ENCODE measurements at places on chromosomes 1 and 21.

DNA sequence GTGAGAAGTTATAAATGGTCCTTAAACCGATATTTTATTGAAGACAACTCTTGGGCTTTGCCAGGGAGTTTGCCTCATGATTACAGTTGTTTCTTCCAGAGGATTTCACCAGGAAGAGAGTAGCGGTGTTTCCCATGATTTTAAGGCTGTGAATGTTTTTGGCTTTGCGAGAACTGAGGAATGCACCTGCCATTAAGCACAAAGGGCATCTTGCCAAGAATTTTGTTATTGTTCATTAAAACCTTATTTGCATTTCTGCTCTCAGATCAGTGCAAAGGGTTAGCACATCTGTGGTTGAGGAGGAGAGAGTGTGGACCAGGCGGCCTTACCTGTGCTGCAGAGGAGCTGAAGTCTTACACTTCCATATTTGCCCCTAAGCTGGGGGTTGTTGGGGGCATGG is 13.8 kb downstream of the CNIH3 start:
- DNase-seq = no peak

DNA sequence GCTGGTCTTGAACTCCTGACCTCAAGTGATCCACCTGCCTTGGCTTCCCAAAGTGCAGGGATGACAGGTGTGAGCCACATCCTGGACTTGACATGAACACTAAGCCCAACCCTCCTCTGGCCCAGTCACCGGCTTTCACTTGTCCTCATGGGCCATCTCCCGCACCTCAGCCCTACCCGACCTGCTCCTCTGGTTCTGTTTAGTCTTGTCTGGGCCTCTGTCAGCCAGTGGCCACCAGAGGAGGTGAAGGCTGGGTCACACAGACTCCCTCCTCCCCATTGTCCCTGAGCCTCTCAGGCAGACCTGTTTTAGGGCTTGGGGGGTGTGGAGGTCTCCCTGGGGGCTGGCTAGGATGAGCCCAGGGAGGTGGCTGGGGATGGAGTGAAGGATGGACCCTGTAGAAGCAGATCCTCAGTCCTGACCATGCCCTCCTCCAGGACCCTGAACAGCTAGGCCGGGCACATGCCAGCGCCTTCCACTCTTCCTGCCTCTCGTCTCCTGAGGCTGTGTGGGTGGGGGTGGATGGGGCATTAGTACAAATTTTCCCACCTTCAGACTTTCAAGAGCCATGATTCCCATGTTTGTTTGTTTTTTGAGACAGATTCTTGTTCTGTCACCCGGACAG is 26.1 kb upstream of the UMODL1 start:
- no peak for DNase-seq

DNA sequence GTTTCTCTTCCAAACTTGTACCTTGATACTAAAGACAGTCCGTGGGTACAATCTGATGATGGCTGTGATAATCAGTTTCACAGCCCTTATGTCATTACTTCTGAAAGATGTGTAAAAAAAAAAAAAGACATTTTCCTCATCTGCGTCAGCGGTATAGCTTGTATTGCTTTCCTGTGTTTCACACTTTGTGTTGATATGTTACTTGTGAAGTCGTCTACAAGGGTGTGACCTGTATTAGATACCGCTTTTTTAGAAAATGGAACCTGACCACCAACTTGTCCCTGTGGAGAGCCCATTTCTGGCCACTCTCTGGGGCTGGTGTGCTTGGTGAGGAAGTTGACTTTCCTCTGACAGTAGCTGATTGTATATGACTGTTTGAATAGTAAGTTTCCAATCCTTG is 50.5 kb downstream of the PEX14 start:
- DNase-seq = no peak

DNA sequence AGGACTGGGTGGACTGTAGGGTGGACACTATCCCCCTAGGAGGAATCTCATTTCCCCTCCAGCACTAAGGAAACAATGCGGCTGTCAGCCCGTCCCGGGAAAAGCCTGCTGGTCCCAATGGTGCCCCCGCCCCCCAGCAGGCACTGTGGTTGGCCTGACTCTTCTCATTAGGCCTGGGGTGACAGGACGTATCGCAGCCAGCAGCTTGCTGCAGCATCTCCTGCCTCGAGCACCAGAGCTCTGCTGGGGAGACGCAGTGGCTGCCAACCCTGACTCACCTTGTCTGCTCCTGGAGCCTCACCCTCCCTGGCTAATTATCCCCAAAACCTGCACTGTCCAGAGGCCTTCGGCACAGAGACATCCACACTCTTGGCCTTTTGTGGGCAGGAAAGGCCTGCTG is 115.1 kb upstream of the GJB5 start:
- no peak for DNase-seq

- DNase-seq = no peak
Measured at GRCh38 chr21:18155508-18156193, 89.0 kb upstream of the CHODL start.

GRCh38 chr1:145711213-145711651 is 4.1 kb upstream of the PDZK1 start:
- DNase-seq = no peak

- DNase-seq = no peak
Measured at GRCh38 chr1:8679395-8679800, 138.0 kb downstream of the RERE start.

- DNase-seq = no peak
Measured at GRCh38 chr21:41779659-41780058, 12.8 kb upstream of the RIPK4 start.

GRCh38 chr1:20367116-20367585 is 76.5 kb downstream of the VWA5B1 start:
- no peak for DNase-seq

DNA sequence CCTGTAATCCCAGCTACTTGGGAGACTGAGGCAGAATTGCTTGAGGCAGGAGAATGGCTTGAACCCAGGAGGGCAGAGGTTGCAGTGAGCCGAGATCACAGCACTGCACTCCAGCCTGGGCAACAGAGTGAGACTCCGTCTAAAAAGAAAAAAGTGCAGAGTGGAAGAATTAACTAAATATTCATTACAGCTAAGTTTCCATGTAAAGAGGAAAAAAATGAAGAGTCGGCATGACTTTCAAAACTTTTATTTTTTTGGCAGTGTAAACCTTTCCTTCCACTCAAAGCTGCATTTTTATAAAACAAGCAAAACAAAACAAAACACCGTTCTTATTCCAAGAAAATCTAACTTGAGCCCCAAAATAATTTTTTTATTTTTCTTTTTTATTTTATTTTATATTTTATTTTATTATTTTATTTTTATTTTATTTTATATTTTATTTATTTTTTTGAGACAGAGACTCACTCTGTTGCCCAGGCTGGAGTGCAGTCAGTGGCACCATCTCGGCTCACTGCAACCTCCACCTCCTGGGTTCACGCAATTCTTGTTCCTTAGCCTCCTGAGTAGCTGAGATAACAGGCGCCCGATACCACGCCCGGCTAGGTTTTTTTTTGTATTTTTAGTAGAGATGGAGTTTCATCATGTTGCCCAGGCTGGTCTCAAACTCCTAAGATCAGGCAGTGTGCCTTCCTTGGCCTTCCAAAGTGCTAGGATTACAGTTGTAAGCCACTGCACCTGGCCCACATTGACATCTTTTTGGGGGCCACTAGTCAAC is 62.9 kb downstream of the PACC1 start:
- no peak for DNase-seq

GRCh38 chr1:20732071-20732587 is 374 bp downstream of the SH2D5 start:
- DNase-seq = peak; percentile 72

DNA sequence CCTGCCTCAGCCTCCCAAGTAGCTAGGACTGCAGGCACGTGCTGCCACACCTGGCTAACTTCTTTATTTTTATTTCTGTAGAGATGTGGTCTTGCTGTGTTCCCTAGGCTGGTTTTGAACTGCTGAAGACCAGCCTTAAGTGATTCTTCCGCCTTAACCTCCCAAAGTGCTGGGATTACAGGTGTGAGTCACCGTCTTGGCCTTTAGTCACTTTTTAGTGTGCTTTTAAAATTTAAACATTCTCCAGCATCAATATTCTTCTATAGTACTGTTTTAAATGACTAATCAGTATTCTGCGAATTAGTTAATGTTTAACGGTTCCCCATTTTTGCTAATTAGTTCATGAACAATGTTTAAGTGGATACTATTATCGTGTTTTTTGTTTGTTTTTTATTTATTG is 60.6 kb downstream of the DYRK1A start:
- DNase-seq = no peak

DNA sequence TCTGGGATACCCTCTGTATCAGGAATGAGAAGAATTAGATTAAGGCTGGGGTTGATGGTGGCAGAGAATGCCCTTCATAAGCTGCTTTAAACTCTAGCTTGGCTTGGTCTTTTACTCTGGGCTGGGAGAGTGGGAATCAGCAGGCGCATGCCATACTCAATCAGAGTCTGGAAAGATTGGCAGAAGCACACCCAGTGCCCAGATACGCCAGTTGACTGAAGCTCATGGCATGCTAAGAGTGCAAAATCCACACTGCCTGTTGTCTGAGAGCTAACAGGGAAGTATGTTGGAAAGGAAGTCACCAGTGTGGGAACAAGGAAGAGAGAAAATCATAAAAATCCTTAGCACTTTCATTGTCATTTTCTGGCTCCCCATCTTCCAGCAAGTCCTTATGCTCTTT is 53.0 kb downstream of the HMCN1 start:
- DNase-seq = no peak

- DNase-seq = no peak
Measured at GRCh38 chr1:232635778-232636356, 5.9 kb upstream of the SIPA1L2 start.

- DNase-seq = no peak
Measured at GRCh38 chr1:61341426-61341825, 259.1 kb downstream of the NFIA start.

- no peak for DNase-seq
Measured at GRCh38 chr21:8989261-8989711, 1532.1 kb upstream of the TPTE start.

DNA sequence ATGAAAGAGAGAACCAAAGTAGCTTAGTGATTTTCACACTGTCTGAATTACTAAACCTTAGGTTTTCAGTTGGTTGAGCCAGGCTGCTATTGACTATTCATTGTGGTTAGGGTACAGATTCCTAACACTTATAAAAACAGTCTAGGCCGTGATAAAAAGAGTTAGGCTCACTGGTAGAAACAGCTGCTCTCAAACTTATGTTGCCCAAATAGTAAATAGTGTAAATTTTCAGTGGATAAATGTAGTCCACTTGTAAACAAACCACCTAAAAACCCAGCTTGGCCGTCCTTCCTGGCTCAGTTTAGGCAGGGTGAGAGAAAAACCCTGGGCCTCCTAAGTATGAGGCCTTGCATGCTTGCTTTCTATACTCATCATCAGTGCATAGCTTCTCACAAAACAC is 34.9 kb downstream of the ARID1A start:
- DNase-seq = no peak

GRCh38 chr1:4002741-4003140 is 102.7 kb upstream of the C1orf174 start:
- no peak for DNase-seq

DNA sequence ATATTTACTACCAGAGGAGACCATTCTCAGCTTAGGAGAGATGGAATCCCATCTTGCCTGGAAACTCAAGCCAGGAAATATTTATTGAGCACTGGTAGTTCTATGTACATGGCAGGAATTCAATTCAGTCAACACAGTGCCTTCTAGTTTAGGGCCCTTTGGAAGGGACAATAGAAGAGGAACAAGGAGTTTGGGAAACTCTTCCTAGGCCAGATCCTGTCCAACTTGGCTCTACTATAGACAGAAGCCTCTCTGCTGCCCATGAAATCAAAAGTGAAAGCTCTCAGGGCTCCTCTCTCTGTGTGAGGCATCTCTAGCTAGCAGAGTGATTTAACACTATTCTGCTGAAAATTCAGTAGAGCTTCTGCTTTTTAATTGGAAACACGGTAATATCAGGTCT is 244.6 kb upstream of the MAP1LC3C start:
- DNase-seq = no peak

- peak; percentile 81 for DNase-seq
Measured at GRCh38 chr21:45109831-45110492, 35.6 kb downstream of the ADARB1 start.

DNA sequence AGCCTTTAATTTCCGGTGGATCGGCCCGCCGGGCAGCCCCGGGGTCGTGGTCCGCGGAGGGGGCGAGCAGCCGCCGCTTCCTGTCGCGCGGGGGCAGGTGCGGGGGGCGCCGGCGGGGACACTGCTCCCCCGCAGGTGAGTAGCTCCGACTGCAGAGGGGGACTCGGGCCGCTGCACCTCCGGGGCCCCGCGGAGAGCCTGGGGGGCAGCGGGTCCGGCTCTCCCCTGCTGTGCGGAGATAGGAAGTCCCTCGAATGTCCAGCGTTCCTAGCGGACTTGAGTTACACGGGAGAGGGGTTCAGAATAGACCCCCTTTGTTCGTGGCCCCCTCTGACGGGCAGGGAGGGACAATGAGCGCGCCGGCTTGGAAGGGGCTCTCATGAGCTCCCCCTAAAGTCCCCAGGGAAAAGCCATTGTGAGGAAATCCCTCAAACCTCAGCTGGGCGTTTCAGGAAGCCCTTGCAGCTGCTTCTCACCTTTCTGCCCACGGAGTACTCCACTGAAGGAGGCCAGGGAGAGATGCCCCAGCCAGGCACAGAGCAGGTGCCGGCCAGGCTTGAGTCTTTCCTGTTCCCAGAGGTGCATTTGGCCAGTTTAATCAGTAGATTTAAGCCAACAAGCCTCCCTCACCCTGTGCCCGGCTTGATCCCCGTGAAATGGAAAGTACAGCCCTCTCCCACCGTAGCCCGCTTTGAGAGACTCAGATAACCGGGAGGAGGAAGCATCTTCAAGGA is 925 bp downstream of the PDE9A start:
- peak; percentile 43 for DNase-seq

DNA sequence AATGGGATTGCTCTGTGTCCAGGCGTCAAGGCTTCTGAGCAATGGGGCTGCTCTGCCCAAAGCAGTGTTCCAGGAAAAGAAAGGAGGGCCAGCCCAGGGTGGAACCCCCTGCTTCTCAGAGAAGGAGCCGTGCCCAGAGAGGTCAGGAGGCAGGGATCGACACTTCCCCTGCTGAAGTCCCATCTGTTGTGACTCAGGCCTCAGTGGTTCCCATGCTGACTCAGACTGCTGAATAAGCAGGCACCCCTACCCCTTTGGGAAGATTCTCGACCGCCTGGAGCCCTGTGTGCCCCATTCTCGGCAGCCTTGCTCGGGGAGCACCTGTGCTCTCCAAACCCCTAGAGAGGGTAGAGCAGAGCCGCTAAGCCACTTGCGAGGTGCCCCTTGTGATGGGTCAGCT is 23.9 kb downstream of the PKP1 start:
- no peak for DNase-seq

- no peak for DNase-seq
Measured at GRCh38 chr21:40208206-40208947, 341.1 kb downstream of the PCP4 start.

DNA sequence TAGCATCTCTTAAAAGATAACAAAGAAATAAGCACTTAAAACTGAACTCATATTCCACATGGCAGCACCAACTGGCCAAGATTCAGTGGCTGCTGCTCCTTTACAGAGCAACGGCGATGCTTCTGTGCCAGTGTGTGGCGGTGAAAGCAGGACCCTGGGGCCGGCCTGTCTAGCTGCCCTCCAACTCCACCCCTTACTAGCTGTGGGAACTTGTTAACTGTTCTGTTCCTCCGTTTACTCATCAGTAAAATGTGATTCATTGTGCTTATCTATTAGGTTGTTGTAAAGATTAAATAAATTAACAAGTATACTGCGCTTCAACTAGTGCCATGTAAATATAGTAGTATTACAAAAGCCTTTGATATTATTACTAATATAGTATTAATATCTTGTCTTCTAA is 133.2 kb downstream of the GDAP2 start:
- no peak for DNase-seq

- DNase-seq = peak; percentile 77
Measured at GRCh38 chr1:153352523-153352922, 3.9 kb upstream of the PGLYRP4 start.

- DNase-seq = peak; percentile 9
Measured at GRCh38 chr1:51576085-51576444, 40.8 kb upstream of the OSBPL9 start.
